HFFc6 (cell line): ENCODE measurements at places on chromosomes 7 and 10.

- no peak for DNase-seq
These were observed 4.6 kb downstream of the CYP3A5 start for GRCh38 chr7:99674995-99675742.

GRCh38 chr7:37920849-37921805, 687 bp downstream of the EPDR1 start:
- DNase-seq, result no peak

GRCh38 chr7:23895666-23896096, 185.7 kb downstream of the STK31 start:
- no peak for DNase-seq

DNA sequence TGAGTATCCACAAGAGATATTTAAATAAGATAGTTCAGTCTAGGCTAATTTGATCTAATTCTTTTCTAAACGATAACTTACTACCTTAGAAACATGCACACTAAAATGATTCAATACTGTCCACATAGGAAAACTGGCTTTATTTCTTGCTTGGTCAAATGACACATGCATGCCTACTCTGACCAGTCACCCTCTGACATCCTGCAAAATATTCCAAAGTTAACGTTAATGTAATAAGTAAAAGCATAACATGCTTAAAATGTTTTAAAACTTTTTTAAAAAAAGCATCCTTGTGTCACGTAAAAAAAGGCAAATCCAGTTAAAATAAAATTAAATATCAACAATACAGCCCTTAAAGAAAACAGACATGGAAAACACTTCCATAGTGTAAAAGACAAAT, 70.2 kb downstream of the UBE2H start:
- DNase-seq, result peak; percentile 63

GRCh38 chr10:73406846-73407245, 7.0 kb downstream of the ANXA7 start:
- DNase-seq, result no peak

DNA sequence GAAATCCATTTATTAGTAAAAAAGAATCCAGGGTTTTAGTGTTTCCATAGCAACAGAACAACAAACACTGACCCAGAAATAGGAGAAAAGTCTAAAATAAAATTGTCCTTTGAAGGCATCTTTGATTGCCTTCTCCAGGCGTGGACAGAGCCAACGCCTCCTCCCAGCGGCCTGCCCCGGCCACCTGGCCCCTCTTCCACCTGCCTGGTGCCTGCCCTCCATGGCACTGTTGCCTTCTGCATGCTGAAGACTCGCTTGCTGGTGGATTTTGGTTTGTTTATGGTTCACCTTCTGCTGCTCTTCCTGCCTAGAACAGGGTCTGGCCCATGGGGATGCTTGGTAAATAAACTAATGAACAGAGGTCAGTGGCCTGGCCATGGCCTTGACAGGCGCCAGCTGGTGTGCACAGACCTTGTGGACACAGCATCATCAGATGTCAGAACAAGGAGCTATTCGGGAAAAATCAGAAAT, 107.4 kb downstream of the DYNC2I1 start:
- no peak for DNase-seq

GRCh38 chr10:48733329-48733728, 48.7 kb downstream of the WDFY4 start:
- no peak for DNase-seq

GRCh38 chr10:17077346-17077781, 52.2 kb downstream of the CUBN start:
- no peak for DNase-seq

GRCh38 chr7:77813180-77813579, 14.6 kb downstream of the PHTF2 start:
- DNase-seq, result no peak

DNA sequence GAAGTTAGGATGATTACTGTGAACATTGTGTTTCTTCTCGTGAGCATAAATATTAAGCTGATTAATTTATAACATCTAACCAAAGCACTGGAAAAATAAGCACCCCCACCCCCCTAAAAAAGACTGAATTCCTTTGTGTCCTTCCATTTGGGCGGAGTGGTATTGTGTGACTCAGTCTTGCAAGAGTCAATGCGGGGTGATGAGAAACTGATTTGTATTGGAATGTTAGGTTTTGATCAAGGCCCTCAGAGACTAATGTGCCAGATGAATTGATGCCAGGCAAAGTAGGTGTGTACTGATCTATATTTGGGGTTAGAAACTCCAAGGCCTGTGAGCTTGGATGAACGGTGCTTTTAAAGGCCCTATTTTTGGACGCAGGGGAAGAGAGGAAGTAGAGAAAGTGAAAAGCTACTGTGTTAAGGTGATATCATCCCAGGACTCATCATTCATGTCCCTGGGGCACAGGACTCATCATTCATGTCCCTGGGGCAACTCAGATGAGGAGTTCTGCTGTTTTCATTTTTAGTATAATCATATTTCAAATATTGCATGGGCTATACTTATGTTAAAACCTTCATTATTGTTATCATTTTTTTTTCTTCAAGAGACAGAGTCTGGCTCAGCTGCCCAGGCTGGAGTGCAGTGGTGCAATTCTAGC, 61.3 kb upstream of the PTN start:
- no peak for DNase-seq

DNA sequence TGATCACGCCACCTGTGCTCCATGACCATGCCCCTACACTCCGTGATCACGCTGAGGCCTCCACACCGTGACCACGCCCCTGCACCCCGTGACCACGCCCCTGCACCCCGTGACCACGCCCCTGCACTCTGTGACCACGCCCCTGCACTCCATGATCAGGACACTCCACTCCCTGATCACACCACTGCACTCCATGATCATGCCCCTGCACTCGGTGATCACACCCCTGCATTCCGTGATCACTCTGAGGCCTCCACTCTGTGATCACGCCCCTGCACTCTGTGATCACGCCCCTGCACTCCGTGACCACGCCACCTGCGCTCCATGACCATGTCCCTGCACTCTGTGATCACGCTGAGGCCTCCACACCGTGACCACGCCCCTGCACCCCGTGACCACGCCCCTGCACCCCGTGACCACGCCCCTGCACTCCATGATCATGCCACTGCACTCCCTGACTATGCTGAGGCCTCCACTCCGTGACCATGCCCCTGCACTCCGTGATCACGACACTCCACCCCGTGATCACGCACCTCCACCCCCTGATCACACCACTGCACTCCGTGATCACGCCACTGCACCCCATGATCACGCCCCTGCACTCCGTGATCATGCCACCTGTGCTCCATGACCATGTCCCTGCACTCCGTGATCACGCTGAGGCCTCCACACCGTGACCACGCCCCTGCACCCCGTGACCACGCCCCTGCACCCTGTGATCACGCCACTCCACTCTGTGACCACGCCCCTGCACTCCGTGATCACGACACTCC, 27.7 kb downstream of the STK32C start:
- no peak for DNase-seq

DNA sequence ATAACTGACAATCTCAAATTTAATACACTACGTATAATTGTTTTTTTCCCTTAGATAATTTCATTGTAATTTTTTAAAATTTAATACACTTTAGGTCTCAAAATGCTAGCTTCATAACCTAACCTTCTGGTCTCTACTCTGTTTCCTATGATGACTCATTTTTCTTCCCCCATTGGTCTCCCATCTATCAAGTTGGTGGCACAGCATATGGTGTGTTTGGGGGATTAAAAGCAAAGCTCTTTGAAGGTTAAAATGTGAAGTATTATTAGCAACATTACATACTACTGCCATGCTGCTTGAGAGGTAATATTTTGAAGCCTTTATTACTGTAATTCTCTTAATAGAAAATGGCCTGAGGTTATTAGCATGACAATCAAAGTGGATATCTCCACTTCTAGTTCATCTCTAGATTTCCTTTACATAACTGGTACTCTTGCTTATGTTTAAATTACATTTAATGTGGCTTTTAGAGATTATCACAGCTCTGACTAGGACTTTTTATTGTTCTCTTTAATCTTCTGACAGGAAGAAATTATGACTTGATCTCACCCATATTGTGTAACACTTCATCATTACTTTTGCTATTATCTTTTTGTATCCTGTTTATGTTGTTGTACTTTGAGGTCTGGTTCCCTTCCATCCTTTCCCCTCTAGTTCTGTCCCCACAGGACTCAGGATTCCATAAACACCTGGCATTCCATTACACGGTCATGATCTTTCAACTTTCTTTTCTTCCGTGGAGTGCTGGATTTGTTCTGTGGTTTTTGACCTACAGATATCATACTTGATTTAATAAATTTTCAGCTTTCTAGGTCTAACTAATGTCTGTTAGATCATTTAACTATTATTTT, 185.1 kb downstream of the SEMA3D start:
- no peak for DNase-seq

DNA sequence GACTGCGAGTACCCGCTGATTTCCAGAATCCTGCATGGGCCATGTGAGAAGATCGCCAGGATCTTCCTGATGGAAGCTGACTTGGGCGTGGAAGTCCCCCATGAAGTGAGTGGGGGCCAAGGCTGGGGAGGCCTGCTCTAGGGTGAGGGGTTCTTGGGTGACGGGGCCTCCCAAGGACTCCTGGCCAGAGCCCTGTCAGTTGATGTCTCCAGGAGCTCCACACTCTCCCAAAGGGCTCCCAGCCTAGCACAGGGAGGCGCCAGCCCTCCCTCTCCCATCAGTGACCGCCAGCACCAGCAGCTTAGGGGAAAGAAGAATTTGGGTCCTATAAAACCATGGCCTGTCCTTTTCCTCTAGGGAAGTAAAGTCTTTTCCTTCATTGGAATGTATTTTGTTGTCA, 9.8 kb upstream of the ZNF22 start:
- no peak for DNase-seq

DNA sequence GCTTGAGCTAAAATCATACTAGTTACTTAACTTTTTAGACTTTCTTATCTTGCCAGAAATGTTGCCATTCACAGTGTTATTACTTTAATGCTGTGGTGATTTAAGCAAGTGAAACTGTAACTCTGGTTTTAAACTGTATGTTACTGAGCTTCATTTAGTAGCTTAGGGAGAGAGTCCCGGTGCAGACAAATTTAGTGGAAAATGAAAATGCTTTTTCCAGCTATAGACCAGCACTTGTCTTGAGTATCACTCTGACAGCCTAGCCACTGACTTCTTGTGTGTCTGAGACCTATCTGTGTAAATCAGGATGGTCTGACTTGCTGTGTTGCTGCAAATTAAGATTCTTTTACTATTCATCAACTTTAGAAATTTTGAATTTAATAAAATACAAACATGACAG, 200.8 kb downstream of the CACNB2 start:
- DNase-seq, result no peak

DNA sequence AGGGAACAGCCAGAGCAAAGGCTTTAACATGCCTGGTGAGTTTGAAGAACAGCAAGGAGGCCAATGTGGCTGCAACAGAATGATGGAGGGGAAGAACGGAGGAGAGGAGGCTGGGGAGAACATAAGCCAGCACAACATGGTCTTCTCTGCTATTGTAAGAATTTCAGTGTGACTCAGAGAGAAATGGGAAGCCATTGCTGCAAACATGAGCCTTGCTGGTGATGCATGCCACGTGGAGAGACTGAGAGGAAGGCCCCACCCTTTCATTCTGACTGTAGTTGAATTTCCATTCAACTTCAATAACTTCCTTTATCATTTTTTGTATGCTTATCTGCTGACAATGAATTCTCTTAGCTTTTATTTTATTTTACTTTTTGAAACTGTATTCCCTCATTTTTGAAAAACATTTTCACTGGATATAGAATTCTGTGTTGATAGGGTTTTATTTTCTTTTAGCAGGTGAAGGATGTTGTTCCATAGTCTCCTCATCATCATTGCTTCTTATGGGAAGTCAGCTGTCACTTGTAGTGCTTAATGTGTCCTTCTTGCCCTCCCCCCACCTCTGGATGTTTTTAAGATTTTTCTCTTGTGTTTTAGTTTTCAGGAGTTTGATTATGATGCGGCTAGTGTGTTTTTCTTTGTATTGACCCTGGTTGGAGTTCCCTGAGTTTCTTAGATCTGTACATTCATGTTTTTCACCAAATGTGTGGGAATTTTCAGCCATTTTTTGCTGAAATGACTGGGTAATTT, 46.4 kb upstream of the LEP start:
- DNase-seq, result no peak

DNA sequence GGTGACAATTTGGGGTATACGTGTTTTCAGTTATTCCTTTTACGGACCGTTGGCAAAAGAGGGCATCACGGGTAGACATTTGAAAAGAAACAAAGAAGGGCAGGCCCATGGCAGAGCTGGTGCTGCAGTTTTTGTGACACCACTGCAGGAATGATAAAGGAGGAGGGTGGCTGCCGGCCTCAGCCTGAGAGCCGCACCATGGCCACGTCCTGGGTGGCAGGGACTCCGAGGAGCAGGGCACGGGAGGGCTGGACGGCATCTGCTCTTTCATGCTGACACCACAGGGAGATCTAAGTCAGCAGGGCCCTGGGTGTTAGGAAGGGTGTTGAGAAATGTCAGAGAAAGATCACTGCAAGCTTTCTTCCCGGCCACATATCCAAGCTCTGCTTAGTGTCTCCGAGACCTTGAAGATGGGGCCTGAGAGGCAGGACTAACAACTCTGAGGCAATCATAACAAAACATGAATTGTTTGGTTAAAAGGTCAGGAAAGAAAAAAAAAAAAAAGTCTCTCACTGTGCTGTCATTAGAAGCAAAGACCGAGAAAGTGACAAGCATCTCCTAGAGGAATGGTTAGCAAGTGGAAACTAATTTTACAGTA, 36.6 kb downstream of the INSYN2A start:
- DNase-seq, result no peak

DNA sequence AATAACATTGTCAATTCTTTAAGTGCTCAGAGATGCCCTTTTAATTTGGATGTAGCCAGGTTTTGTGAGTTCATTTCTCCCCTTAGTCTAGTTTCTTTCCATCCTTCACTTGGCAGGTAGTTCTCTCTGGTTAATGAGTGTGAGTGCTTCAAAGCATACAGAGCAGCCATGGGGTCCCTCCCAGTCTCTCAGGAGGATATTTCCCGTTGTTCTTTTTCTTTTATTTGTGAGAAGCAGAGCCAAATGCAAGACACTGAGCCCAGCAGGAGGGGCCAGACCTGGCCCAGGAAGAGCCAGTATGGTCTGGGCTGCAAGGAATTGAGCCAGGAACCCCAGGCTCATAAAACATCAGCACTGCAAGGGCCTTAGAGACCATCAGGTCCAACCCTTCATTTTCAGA, 52.4 kb downstream of the PLCE1 start:
- DNase-seq, result no peak

GRCh38 chr10:101379663-101380352, 25.8 kb downstream of the BTRC start:
- DNase-seq, result no peak

GRCh38 chr7:82517050-82517449, 73.5 kb upstream of the CACNA2D1 start:
- no peak for DNase-seq

GRCh38 chr7:139181404-139181803, 49.6 kb upstream of the UBN2 start:
- DNase-seq, result peak; percentile 27

DNA sequence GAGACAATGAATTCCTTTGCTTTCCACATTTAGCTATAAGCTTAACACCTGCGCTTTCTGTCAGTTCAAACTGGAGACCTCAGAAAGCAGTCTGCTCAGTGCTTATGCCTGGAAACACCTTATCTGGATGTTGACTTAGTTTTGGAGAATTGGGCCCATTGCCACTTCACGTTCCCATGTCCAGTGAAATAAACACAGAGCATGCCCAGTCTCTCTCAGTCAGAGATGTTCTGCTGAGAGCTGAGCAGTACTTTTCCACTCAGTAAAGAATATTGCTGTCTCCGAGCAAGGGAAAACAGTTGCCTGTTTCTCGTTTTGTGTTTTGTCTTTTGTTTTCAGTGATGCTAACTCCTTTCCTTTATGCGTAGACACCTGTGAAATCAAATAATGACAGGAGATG, 83.2 kb upstream of the PRR15 start:
- DNase-seq, result no peak

GRCh38 chr7:139294241-139294640, 46.9 kb upstream of the FMC1 start:
- no peak for DNase-seq

- DNase-seq, result peak; percentile 71
These were observed 4.1 kb downstream of the DKK1 start for GRCh38 chr10:52318136-52318701.
